AG08396 (cell line): ENCODE measurements at places on chromosomes 5 and 9.
A peak's percentile ranks its signal among the peaks of the same experiment; 100 is the strongest.

DNA sequence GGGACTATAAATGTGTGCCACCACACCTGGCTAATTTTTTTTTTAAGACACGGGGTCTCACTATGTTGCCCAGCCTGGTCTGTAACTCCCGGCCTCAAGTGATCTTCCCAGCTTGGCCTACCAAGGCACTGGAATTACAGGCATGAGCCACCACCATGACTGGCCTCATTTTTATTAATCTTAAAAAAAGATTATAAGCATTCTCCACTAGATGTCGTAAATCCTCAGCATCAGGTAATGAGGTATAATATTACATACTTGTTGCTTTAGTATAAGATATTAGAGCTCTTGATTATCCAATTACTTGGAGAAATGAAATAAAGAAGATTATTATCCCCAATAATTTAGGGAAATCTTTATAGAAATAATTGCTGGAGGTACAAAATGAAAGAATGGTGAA, 78.2 kb upstream of the HTR1A start:
- no peak for DNase-seq

DNA sequence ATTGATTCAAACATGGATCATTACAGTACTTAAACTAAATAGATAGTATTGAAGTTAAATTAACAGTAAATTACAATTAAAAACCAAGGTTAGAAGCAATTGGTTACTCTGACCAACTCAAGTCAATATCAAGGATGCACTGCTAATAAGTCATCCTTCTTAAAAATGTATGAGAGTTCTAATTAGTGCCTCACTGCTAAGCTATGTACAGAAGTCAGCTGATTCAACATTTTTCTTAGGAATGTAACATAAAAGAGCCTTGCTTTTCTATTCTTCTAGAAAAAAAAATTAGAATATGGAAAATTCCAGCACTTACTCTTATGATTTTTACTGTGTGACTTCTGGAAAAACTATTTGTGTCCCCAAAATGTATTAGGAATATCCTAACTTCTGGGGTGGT, 75.7 kb upstream of the FBN2 start:
- no peak for DNase-seq

DNA sequence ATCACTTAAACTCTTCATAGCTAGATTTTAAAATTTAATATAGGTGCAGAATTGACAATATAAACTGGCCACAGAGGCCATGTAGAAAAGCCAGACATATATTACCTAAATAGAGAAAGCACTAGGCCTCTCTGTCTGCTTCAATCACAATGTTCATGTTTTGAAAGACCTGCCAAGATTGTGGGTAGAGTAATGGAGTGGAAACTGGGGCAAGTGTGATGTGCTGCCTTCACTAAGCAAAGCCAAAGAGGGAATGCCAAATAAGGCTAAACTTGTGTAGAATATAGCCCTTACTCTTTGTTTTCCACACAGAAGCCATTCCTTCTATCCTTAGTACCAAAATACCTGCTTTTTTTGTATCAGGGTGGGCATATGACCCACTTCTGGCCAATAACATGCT, 15.1 kb upstream of the ISOC1 start:
- no peak for DNase-seq

- peak; percentile 50 for DNase-seq
These were observed 210.7 kb upstream of the SLC24A2 start for GRCh38 chr9:19999491-20000057.

- DNase-seq, result no peak
These were observed 979.5 kb downstream of the MAT2B start for GRCh38 chr5:164484948-164485347.

- DNase-seq, result no peak
These were observed 136.7 kb upstream of the ZNF462 start for GRCh38 chr9:106726070-106726815.

- peak; percentile 10 for DNase-seq
These were observed 232.8 kb downstream of the PDE4D start for GRCh38 chr5:59660737-59661136.

DNA sequence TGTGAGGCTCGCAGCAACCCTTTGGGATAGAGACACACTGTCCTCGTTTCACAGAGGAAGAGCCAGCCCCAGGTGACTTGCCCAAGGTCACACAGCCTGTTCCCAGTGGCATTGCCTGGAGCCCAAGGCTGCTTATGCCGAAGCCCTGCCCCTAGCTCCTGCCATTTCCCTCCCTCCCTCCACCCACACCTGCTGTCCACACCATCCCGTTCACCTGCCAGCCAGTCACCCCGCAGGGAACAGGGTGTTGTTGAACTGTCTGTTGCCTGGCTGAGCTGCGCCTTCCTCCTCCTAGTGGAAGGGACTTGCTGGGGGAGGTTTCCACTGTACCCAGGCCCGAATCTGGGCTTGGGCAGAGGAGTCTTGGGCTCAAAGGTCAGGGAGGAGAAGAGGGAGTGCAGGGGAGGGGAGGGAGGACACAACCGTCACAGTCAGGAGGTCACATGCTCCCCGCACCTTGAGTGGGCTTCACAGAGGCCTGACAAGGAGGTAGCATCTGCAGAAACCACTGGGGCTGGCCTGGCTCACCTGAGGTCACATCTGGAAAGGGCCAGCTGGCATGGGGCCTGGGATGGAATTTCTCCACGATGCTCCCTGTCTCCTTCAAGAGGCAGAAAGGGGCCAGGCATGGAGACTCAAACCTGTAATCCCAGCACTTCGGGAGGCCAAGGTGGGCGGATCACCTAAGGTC, 6.3 kb downstream of the TTC16 start:
- DNase-seq, result no peak

DNA sequence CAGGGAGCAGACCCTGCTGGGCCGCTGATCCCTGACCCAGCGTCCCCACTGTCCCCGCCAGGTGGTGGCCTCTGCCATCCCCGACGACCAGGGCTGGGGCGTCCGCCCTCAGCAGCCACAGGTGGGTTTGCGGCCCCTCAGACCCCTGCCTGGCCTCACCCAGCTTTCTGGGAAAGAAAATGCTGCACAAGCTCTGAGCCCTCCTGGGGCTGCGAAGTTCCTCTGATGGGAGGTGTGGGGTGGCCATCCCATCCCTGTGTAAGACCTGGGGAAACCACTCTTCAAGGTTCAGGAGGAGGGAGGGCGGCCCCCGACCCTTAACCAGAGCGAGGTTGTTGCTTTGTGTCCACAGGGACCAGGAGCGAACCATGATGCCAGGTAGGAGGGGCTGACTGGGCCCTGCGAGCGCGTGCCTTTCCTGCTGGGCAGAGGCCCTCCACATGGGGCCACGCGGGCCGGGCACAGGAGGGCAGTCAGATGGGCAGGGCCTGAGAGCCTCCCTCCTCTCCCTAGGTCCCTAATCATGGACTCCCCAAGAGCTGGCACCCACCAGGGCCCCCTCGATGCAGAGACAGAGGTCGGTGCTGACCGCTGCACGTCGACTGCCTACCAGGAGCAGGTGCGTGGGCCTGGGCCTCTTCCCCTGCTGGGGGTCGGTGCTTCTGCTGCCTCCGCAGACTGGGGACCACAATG, 7.7 kb downstream of the NOXA1 start:
- DNase-seq, result no peak

DNA sequence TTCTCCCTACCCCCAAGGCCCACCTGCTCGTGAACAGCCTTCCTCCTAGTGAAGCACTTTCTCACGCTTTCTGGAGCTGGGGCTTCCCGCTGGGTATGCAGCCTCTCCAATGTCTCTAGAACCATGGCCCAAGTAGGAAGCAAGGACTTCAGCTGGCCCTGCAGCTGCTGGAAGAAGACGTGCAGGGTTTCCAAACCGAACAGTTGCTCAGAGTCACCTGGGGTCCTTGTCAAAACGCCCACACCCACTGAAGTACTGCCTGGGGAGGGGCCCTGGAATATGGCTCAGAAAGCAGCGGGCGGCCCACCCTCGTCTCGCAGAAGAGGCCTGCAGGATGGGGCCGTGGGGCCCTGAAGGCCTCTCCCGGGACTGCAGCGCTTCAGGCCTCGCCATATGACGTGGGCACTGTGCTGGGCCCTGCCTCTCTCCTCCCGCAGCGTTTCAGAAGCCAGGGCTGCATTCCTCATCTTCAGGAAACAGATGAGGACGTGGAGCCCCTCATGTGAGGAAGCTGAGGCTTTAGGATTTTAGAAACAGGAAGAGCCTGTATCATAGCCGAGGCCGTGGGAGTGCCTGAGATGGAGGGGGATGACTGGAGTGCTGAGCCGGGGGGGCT, 116.0 kb upstream of the LMX1B start:
- no peak for DNase-seq

GRCh38 chr9:121598965-121599871, 52.2 kb upstream of the DAB2IP start:
- DNase-seq, result peak; percentile 89

GRCh38 chr5:141628175-141628788, 8.4 kb downstream of the HDAC3 start:
- DNase-seq, result peak; percentile 37

DNA sequence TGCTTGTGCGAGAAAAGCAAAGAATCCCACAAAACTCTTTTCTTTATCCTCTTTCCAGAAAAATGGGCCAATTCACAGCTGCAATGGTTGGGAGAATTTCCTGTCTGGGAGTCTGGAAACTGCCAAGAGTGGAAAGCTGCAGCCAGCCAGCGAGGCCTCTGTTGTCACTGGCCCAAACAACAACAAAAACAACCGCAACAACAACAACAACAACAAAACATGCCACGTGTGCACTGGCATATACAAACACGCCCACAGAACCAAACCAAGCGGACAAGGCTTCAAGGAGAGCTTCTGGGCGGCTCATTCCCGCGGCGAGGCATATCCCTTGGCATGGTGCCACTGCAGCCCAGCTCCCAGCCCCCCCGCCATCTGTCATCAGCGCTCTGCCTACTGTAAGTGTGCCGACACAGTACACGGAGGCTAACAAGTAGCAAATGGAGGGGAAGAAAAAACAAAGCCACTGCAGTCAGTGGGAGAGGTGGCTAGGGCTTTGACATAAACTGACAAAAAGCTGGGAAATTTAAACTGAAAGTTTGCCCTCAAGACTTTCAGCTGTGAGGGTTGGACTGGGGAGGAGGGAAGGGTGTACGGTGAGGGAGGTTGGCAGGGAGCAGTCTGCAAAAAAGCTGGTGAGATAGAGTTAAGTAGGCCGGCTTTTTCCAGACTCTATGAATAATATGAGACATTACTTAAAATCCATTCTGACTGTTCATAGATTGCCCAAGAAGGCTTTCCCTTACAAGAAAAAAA, 165.0 kb upstream of the ZNF462 start:
- DNase-seq, result peak; percentile 25

GRCh38 chr9:118896324-118897000, 472.8 kb downstream of the BRINP1 start:
- no peak for DNase-seq

- no peak for DNase-seq
These were observed 454.9 kb downstream of the ENC1 start for GRCh38 chr5:74185599-74185998.

DNA sequence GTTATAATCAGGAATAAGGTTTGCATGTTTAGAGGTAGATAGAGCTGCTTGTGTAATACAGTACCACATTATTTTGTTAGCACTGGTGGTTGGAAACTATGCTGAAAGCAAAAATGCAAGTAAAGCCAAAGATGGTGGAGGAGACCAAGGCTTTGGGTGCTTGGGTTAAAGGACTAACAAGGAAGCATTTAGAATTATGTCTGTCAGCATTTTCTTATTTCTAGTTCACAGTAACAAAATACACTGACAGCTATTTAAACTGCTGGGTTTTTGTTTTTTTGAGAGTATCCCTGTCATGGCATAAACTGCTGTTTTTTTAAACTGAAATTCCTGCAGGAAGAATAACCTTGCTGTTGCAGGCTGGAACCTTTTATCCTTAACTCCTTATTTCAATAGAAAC, 6.5 kb downstream of the HMGXB3 start:
- DNase-seq, result no peak

DNA sequence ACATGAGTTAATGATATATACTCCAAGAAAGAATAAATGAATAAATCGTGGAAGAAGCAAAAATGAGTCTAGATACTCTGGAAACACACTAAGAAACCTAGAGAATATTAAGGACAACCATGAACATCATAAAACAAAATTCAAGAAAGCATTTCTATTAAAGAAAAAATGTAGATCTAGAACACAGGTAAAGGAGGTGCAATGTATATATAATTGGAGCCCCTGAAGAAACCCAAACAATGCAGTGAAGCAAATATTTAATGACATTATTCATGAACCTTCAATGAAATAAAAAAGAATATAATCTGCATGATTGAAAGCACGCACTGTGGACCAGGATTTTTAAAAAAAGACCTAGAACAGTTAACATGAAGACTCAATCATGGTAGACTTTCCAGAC, 150.1 kb downstream of the ATPSCKMT start:
- DNase-seq, result no peak

GRCh38 chr5:6591671-6592288, 41.1 kb downstream of the NSUN2 start:
- DNase-seq, result no peak

GRCh38 chr5:57887851-57888621, 405.4 kb upstream of the ACTBL2 start:
- peak; percentile 34 for DNase-seq

DNA sequence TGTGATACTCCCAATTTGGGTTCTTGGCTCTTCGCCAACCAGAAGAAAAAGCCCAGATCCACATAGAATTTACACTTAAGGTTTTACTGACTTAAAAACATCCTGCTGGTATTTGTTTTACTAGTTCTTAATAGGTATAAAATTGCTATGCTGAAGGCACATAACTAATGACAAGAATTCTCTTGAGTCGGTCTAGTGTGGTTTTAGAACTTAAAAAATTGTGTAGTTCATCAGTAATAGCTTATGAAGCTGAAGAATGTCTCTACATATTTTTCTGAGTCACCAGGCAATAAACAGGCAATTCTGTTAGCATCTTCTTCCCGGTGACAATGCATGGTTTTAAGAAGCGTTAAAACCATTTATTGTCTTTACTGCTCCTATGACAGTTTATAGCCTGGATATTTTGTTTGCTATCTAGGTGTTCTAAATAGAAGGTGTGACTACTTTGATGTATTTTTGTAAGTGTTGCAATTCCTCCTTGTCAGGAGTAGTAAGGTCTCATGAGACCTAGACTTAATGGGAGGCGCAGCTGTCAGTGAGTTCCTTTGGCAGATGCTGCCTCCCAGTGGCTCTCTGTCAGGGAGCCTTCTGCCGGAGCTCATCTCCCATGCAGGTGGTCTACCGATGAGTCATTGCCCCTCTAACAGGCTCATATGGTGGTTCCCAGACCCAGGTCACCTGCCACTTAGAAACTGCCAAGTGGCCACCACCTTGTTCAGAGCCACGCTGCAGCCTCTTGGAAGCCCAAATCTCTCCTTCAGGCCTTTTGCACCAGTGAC, 173.8 kb downstream of the MAST4 start:
- DNase-seq, result no peak

DNA sequence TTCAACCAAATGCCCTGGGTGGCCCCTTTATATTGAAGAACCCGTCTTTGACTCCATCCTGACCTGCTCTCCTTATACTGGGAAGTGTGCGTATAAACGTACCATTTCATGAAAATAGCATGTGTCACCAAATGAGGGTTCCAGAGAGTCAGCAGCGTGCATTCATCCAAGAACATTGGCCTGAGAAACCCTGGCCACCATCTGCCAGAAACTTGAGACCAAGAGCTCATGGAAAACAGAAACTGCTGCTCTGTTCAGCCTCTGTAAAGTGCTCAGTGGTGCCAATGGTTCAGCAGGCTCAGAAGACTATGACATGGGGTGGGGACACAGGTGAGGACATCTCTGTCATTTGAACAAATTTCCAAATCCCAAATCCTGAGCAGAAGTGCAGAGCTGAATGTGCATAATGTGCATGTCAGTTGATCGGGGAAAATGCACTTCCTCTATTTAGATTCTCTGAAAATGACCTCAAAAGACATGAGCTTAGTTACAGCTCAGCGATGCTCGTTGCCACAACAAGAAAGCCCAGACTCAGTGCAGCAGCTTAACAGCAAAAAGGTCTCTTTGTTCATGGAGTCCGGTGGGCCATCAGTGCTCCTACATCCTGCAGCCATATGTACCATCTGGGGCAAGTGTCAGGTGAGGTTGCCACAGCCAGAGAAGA, 176.1 kb downstream of the ATPSCKMT start:
- DNase-seq, result no peak

- DNase-seq, result no peak
These were observed 114.6 kb downstream of the MTX3 start for GRCh38 chr5:79876456-79876855.
